ENCODE measurements at places on chromosomes 3 and 15.

DNA sequence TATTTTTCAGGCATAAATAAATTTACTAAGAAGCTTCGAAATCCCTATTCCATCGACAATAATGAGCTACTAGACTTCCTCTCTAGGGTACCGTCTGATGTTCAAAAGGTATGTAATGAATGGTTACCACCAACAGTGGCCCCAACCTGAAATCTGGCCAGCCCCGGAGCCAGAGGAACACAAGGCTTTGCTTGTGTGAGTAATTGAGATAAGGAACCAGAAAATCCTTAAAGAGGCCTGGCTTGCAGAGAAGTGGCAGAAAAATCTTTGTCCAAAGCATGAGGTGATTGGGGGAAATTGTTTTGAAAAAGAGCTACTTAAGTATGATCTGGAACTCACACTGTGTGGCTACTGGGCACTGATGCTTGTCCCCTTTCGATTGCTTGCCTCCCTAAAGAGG is 245.3 kb downstream of the MCTP2 start:
- no peak for DNase-seq

DNA sequence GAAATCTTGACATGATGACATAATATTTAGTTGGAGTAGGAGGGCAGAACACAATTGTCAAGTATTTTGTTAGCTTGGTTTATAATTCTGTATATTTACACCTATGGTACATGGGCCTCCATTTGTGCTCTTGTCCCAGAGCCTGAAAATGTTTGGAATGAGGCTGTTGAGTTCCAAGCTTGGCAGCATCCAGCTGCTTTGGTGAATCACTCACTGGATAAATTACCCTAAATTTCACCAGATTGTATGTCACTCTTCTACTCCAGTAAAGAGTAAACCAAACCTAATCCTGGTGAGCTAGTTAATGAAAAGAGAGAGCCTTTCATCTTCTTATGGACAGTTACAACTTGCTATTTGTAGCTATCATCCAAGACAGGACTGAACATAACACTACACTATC is 928.7 kb downstream of the DIPK2A start:
- no peak for DNase-seq

GRCh38 chr3:150945226-150946032 is 27.1 kb downstream of the CLRN1 start:
- no peak for DNase-seq

GRCh38 chr15:41183581-41183980 is 47.0 kb downstream of the EXD1 start:
- no peak for DNase-seq

- DNase-seq = no peak
Observed at GRCh38 chr3:94524102-94524919, 461.4 kb downstream of the NSUN3 start.

DNA sequence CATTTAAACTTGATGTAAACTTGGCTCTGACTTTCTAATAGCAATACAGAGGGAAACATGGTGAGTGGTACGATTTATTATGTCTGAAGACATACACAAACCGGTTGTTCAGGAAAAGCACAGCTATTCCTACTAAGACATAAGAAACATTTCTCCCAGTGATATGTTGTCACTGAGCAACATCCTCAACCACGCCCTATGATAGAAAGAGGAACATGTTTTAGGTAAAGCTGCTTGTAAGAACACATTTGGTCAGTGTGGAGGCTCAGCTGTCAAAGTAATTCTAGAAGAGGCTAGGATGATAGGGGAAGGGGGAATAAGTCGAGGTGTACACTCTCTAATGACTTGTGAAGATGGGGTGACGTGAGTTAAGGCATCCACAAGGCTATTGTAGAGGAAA is 42.7 kb upstream of the B3GNT5 start:
- no peak for DNase-seq

GRCh38 chr3:170090601-170090981 is 52.8 kb downstream of the GPR160 start:
- DNase-seq = no peak

DNA sequence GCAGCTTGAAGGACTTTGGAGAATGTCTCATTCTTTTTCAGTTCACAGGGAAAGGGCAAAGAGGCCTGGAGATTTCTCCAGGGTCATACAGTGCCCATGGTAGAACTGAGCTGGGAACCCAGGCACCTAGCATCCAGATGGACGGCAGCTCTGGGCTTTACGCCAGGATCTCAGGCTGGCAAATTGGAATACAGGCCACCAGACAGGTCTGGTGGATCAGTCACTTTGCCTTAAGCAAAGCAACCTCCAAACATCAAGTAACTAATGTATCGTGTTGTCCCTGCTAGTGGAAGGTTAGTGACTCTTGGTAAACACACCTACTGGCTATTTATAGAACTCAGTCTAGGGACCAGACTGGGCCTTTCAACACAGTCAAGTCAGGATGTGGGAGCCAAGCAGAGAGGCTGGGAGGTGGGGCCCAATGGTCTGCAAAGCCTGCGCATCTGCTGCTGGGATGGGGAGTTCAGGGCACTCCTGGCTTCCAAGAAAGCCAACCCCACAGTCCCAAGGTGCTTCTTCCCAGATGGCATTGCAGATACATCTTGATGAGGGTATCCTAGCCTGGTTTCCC is 30.2 kb downstream of the RPLP1 start:
- DNase-seq = no peak

GRCh38 chr3:76402926-76403325 is 617.6 kb upstream of the ZNF717 start:
- DNase-seq = no peak

DNA sequence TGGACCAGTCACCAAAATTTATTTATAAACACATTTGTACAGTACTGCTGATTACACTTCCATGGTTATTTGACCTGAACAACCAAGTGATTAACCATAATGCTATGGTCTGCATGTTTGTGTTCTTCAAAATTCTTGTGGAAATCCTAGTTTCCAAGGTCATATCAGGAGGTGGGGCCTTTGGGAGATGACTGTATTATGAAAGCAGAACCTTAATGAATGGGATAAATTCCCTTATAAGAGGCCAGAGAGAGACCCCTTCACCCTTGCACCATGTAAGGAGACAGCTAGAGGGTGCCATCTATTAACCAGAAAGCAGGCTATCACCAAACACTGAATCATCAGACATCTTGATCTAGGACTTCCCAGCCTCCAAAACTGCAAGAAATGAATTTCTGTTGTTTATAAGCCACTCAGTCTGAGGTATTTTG is 1.9 kb downstream of the SCAPER start:
- DNase-seq = peak; percentile 30

GRCh38 chr3:194640829-194641228 is 7.6 kb upstream of the TMEM44 start:
- DNase-seq = peak; percentile 47

DNA sequence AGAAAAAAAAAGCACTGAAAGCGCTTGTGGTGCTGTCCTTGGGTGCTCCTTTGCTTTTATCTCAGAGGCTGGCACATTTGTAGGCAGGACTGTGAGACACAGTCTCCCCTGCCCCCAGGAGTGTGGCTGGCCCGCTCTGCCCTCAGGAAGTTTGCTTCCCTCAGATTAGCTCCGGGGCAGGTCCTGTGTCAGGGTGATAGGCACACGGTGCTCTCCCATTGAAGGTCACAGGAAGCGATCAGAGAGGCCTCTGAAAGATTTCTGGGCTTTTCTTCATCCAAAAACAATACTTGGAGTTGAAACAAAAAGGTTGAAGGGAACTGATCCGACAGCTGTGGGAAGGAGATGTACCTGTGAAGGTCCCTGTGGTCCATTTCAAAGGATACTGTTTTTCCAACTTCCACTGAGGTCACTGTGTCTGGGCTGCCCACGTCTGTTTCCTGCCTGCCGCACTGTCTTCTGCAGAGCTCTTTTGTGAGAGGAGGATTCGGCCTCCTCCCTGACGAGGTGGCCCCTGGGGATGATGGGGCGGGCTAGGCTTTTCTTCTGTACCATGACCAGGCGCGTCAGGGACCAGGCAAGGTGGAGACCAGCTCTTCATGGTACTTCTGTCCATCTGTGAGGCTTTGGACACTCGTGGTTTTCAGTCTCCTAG is 330.5 kb upstream of the CTDSPL start:
- DNase-seq = no peak

- DNase-seq = no peak
Observed at GRCh38 chr3:48431224-48432029, 1.5 kb upstream of the PLXNB1 start.

DNA sequence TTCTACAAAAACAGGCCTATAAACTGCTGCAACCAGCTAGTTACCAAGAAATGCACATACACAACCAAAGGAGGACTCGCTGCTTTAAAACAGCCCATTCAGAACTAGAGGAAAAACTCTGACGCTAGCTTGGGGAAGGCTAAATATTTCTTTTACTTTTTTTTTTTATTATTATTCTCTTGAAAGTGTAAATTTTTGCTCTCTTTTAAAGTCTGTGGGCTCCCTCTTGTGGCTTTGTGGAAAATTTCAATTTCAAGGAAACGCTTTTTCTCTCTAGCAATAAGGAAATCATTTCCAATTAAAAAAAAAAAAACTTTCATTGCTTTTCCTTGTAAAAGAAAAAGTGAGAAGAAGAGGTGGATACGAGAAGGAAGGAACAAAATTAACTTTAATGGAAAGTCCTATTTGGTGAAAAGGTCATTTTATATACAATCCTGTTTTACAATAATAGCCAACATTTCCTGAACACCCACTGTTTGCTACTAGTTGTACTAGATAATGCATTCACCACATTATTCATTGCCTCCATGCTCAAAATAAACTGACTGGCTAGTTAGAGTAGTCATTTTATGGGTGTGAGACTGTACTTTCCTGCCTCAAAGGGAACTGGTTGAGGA is 51.2 kb upstream of the SAMMSON start:
- DNase-seq = no peak

DNA sequence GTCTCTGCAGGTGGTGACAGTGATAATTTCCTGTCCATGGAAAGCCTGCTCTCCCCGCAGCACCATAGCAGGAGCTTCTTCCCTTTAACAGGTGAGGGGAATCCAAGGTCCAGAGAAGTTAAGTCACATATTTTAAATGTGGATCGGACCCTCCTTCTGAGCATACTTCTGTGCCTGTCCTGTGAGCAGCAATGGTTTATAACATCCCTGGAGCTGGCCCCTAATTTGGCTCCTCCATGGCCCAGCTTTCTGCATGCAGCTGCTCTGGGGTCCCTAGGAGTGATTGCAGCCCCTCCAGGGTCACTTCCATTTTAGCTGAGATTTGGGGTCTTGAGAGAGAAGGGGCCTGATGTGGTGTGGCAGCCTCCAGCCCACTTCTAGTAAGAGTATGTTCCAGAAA is 127.8 kb downstream of the EEFSEC start:
- DNase-seq = no peak

GRCh38 chr3:22443571-22444233 is 692.7 kb upstream of the ZNF385D start:
- DNase-seq = no peak

- no peak for DNase-seq
Observed at GRCh38 chr3:191894406-191894805, 433.4 kb downstream of the PYDC2 start.

GRCh38 chr3:131543714-131544113 is 40.9 kb upstream of the MRPL3 start:
- no peak for DNase-seq

DNA sequence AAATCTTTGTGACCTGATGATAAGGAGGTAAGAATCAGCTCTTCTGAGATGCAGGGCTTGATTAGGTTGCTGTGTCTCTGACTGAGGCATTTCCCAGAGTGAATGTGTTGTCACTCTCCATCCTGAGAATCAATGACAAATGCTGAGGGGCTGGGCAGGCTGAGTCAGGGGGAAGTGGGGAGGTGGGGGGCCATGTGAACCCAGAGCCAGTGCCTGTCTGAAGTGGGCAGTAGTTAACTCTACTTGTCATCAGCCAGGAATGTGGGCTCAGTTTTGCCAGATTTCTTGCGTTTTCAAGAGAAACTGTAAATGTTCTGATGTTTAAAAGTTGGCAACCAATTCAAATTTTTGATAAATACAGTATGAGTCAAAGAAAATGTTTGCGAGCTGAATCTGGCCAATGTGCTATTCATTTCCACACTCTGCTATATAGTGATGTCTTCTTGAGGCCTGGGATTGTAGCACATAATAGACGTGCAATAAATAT is 3.1 kb upstream of the BNC1 start:
- no peak for DNase-seq

- DNase-seq = no peak
Observed at GRCh38 chr3:72316501-72317279, 531.6 kb downstream of the SHQ1 start.

- no peak for DNase-seq
Observed at GRCh38 chr3:46124216-46125177, 83.6 kb downstream of the CCR1 start.

- DNase-seq = no peak
Observed at GRCh38 chr15:65612616-65612946, 1.6 kb upstream of the INTS14 start.

DNA sequence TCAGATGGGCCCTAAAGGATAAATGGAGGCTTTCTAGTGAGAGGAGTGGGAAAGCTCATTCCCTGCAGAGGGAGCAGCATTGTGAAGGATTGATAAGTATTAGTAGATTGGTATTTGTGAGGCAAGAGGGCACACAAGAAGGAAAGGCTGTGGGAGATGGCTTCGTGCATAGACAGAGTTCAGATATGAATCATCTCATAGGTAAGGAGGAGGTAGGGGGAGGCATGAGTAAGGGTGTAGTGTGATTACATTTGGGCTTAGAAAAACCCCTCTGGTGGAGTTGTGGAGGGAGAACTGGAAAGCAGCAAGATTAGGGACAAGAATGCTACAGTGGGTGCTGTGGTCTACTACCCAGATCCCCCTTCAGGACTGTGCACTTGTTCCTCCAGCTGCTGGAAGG is 29.6 kb downstream of the ONECUT1 start:
- no peak for DNase-seq

DNA sequence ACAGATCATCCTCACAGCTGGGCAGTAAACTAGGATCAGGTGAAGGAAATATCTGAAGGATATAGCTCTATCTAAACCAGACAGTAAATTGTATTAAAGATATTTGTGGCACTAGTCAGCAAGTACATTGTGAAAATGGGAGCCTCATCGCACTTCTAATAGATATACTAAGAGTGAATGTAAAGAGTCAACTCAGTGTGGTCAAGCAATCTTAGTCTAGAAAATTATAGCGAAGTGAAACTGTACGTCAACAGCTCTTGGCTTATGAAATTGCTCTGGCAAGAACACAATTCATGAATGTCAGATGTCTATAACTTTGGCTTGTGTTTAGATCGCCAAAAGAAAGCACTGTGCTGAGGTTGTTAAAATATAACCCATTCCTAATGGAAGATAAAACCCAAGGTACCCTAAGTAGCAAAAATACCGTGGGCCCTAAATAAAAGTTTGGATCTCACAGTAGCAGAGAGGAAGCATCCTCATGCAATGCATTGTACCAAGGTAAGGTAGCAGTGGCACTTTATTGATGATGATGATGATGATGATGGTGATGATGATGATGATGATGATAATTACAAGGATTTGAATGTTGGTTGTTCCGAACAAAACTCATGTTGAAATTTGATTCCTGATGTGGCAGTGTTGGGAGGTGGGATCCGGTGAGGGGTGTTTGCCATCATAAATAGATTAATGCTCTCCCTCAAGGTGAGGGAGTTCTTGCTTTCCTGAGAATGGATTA is 228.5 kb downstream of the UNC13C start:
- DNase-seq = no peak

Data from H7 (cell line).